ENCODE measurements at places on chromosomes 5 and 9.

- no peak for DNase-seq
Observed at GRCh38 chr5:77651343-77651742, 12.8 kb upstream of the OTP start.

- DNase-seq: no peak
Observed at GRCh38 chr5:17378346-17378997, 119.6 kb upstream of the TAF11L2 start.

DNA sequence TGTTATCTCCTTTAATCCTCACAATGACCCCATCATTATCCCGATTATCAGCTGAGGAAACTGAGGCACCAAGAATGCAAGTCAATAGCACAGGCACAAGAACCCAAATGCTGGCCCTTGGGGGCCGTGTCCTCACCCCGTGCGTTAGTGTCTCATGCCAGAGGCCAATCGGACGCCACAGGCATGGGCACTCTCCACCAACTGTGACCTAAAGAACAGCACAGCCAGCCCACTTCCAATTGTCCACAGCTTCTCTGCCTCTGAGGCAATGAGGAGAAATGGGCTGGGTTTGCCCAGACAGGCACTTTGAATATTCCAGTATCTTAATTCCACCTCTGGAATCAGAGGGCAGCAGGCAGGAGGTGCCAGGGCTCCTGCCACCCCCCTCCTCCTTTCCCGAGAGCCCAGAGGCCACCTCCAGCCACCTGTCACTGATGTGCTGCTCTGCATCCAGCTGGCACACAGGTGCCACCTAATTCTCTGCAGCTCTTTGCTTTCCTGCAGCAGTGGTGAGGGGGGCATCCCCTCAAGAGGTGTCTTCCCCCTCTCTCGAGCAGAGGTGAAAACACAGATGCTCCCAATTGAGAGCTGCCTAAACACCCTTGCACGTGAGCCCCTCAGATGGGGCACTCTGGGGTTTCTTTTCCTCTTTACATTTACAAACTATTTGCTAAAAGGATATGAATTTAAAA is 107.5 kb downstream of the ROR2 start:
- DNase-seq: no peak

- no peak for DNase-seq
Observed at GRCh38 chr5:52010454-52010853, 627.2 kb downstream of the ISL1 start.

All from transverse colon (tissue), 4 donors.